Activated CD8-positive, alpha-beta memory T cell treated with anti-CD3 and anti-CD28 coated beads for 48 hours (primary cell): ENCODE measurements at places on chromosomes 5 and 9.

GRCh38 chr5:95649842-95650620 is 3.5 kb downstream of the RFESD start:
- DNase-seq = no peak

DNA sequence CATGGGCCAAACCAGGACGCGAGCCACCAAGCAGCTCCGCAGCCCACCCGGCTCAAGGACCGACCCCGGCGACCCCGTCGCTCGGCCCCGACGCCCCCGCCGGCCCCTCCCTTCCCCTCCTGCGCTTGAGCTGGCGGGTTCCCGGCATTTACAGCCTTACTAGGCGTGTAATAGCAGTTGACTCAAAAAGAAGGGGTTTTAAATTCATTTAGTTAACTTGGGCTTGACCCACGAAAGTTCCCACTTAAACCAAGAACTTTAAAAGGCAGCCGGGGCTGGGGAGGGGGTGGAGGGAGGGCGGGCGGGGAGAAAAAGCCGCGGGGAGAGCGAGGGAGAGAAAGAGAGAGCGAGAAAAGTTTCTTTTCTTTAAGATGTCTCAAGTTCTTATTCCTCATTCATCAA is 636 bp downstream of the PRDM12 start:
- no peak for DNase-seq

DNA sequence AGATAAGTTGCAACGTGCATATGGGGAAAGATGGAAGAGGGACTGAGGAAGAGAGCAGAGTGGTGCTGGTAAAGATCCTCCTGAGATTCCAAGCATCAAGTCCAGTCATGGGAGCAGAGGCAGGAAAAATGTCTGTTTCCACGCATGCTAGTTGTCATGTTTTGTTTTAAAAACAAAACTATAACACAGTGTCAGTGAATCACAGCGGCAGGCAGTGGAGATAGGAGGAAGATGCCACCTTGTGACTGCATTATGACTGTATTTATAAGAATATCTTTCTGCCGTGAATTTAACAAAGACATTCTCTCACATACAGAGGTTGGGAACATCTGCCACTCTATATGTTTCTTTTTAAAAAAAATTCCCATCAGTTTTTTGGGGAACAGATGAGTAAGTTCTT is 3.7 kb upstream of the SVEP1 start:
- DNase-seq = no peak

GRCh38 chr5:24633715-24634325 is 11.0 kb downstream of the CDH10 start:
- DNase-seq = no peak

DNA sequence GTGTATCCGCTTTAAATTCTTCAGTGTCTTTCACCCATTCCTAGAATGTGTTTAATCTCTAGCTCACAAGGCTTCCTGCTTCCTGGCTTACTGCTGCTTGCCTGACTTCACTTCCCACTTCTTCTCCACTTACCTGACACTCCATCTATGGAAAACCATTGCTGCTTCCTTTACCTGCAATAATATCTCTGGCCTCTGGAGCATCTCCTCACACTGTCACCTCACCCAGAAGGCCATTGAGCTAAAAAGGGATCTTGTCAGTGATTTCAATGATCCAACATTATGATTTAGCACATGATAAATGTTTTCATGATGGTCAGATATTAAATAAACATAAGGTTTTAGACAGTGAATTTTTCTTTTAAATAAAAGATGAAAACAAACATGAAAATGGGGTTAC is 281.1 kb downstream of the MRPS30 start:
- DNase-seq = no peak

- no peak for DNase-seq
Measured at GRCh38 chr5:26486631-26487030, 551.8 kb downstream of the CDH9 start.

- DNase-seq = no peak
Measured at GRCh38 chr5:116559239-116559638, 15.4 kb downstream of the SEMA6A start.

- no peak for DNase-seq
Measured at GRCh38 chr5:132376694-132377641, 7.5 kb downstream of the SLC22A5 start.

DNA sequence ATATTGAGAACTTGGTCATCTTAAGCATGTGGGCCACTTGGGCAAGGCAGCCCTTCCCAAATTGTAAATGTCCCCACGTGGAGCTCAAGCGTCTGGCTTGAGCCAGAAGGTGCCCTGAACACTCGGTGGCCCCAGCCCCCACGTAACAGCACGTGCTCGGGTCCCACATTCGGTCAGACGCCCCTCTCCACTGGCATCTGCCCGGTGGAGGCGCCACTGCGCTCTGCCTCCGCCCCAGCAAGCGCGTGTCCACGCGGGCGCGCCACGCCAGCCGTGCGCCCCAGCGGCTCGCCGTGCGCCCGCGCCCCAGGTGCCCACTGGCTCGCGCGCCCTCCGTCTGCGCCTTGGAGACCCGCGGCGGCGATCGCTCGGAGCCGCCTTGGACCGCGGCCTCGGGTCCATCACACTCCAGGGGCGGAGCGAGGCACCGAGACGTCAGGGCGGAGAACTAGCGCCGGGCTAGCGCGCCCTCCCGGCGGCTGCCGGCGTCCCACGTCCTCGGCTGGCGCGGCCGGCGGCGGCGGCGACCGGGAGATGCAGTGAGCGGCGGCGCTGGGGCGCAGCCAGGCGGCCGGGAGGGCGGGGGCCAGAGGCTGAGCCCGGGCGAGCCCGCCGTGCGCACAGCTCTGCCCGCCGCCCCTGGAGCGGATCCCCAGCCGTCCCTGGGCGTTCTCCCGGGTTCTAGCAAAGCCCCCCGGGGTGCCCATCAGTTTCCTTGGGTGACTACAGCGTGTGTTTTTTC is at the start of gene PALM2AKAP2:
Gene PALM2AKAP2, plus strand, starts transcription at position 488 of the 742 bp plus-strand sequence. CDS start 291 bp downstream, outside the sequence.
- DNase-seq = no peak

DNA sequence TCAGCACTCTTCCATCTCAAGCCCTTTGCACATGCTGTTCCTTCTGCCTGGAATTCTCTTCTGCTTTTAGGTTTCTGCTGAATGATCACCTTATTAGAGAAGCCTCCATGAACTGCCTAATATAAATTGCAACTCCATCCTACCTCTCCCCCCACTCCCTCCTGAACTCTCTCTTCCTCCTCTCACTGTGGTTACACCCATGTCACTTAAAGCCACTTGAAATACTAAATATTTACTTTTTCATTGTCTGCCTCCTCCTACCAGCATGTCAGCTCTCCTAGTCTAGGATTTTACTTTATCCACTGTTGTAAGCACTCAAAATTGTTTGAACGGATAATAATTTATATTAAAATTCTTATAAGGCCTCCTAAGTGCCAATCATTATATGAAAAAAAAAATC is 43.8 kb downstream of the ACTL7B start:
- no peak for DNase-seq

GRCh38 chr9:127959841-127960409 is 20.9 kb downstream of the EEIG1 start:
- DNase-seq = no peak

DNA sequence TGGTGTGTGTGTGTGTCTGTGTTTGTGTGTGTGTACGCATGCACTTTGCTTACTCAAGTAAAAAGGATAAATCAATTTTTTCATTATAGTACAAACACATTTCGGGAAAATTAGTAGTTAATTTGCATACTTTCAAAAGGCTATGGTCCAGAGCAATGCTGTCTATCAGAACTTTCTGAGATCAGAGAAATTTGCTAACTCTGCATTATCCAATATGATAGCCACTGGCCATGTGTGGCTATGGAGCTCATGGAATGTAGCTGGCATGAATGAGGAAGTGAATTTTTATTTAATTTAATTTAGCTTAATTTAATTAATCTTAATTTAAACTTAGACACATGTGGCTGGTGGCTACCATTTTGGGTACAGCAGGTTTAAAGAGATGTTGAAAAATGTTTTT is 289.6 kb downstream of the MAT2B start:
- DNase-seq = no peak

- no peak for DNase-seq
Measured at GRCh38 chr5:147061431-147061830, 173.4 kb upstream of the STK32A start.

- no peak for DNase-seq
Measured at GRCh38 chr5:81785322-81785721, 34.4 kb upstream of the SSBP2 start.

DNA sequence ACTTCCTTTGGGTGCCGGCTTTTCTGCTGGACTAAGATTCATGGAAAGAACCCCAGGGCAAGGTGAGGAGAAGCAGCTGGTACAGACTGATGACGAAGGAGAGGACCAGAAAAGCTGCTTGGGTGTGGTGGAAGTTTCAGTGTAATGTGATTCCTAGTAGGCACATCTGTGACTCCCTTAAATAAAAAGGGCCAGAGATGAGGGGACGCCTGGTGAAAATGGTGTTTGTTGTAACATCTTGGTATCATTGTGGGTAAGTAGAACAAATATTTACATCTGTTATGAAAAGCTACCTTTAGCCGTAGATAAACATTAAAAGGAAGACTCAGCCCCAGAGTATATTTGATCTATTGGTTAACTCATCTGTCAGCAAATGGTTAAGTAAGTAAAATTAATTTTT is 33.8 kb downstream of the OTULINL start:
- DNase-seq = no peak

DNA sequence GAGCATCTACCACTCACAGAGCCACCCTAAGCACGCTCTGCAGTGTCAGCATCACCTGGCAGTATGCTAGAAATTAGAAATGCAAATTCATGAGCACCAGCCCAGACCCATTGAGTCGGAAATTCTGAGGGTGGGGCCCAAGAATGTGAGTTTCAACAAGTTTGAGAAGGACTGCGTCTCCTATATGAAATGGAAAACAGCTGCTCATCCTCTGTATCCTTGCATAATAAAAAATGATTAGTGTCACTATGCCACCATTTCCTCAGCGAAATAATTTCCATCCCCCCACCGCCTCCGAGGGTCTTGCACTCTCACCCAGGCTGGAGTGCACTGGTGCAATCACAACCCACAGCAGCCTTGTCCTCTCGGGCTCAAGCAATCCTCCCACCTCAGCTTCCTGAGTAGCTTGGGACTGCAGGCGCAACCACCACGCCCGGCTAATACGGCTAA is 1.3 kb upstream of the IQGAP2 start:
- DNase-seq = no peak

GRCh38 chr9:117073539-117074341 is 341.1 kb downstream of the ASTN2 start:
- no peak for DNase-seq

- no peak for DNase-seq
Measured at GRCh38 chr9:70883056-70883455, 238.4 kb downstream of the TRPM3 start.

DNA sequence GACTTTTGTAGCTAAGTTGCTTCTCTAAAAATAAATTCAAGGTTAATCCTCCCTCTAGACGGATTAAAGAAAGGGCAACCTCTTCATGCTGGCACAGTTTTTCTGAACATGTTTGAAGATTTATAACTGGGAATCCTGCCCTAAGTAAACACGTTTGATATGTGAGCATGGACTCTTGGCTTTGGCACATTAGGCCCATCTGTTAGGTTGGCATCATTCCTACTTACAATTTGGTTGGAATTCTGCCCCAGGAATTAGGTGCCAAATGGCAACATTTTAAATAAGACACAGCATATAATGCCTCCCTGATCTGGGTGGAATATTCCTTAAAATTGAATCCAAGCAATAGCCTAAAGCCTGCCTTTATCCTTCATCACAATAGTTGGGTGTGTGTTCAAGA is 372.3 kb upstream of the CDH18 start:
- no peak for DNase-seq

DNA sequence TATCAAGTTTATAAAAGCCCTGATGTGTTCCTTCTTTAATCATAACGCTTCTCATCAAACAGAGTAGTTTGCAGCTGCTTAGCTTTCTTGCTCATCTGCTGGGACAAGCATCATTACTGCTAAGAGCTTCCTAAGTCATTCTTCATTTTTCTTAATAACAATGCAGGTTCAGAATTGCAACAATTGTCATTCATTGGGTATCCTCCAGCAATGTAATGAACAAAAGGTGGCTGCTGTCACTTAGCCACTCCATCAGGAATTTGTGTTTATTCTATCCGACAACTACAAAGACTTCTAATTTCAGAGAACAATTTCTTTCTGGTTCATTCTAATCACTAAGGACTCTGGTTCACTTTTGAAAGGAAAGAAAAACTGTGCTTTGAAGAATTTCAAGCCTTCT is 836.7 kb upstream of the CDH10 start:
- DNase-seq = no peak

GRCh38 chr5:109674596-109674995 is 15.1 kb upstream of the MAN2A1 start:
- no peak for DNase-seq

- no peak for DNase-seq
Measured at GRCh38 chr5:17384181-17384580, 113.8 kb upstream of the TAF11L2 start.

GRCh38 chr5:144202072-144202471 is 31.4 kb downstream of the KCTD16 start:
- no peak for DNase-seq

DNA sequence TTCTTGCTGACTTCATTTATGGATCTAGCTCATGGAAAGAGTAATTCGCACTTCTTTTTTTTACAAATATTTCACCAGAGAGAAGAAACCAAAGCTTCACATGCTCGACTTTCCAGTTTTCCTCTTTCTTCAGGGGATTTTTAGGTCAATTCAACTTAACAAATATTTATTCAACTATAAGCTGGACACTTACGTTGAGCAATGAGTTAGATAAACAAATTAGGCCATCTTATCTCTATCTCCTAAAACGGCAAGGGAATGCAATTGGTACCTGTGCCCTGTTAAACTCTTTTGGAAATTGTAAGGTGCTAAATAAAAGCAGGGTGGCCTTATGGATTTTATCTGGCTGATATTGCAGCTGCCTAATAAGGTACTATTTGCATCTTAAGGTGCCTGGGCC is 145.1 kb upstream of the RAI14 start:
- DNase-seq = no peak

DNA sequence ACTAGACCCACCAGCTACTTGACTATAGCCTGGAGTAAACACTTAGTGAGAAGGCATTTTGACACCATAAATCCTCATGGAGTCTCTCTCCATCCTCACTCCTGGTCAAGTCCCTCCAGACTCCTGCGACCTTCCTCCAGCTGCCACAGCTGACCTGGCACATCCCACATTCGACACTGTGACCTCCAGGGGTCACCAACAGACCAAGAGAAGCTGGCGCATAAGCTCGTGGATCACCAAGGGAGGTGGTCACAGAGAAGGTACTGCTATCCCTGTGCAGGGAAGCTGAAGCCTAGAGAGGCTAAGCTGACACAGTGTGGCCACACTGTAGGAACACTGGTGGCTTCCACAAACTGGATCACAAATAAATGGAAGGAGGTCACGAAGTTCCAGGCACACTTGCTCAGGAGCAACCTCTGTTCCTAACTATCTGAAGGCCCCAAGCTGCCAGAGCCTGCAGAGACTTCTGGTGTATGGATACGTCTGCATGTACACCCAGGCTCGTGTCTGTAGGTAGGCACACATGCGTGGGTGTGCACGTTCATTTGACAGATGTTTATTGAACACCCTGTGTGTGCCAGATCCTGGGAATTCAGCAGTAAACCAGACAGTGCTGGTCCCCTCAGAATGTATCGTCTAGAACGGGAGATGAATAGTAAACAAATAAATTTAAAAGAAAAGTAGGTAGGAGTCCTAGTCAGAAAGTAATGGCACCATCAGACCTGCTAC is 104.4 kb downstream of the C5orf15 start:
- DNase-seq = no peak
